ENCODE measurements at places on chromosomes 12 and 14.

GRCh38 chr14:100564512-100564911, 22.7 kb downstream of the BEGAIN start:
- no peak for DNase-seq

GRCh38 chr12:57367121-57367520, 63.7 kb downstream of the R3HDM2 start:
- DNase-seq = no peak

GRCh38 chr14:54653712-54654469, 87.0 kb downstream of the SAMD4A start:
- no peak for DNase-seq

GRCh38 chr14:95504135-95505029, 12.1 kb downstream of the SYNE3 start:
- DNase-seq = no peak

- peak; percentile 89 for DNase-seq
These were observed 25.0 kb downstream of the SH2B3 start for GRCh38 chr12:111430433-111431353.

DNA sequence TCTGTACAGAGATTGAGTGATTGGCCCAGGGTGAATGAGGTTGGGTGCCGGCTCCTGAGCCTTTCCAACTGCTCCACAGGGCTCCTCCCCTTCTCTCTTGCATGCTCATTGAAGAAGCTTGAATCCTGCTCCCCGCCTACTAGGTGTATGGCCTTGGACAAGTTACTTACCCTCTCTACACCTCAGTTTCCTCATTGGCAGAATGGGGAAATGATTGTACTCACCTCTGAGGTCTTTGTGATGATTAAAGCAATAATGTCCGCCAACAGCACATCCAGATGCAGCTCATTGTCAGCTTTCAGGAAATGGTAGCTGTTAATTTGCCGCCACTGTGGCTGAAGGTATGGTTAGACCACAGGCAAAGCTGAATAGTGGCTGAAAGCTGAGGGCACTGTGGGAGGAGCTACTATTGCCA, 174.1 kb downstream of the CRADD start:
- DNase-seq = peak; percentile 38

GRCh38 chr14:104788161-104788818, 7.3 kb downstream of the AKT1 start:
- no peak for DNase-seq

- no peak for DNase-seq
These were observed 37.5 kb upstream of the SLC2A3 start for GRCh38 chr12:7973457-7973825.

GRCh38 chr14:24783791-24784190, 149.8 kb upstream of the GZMB start:
- no peak for DNase-seq

- no peak for DNase-seq
These were observed 447.4 kb downstream of the AEBP2 start for GRCh38 chr12:19886639-19887064.

GRCh38 chr12:11837216-11837934, 187.9 kb downstream of the ETV6 start:
- no peak for DNase-seq

DNA sequence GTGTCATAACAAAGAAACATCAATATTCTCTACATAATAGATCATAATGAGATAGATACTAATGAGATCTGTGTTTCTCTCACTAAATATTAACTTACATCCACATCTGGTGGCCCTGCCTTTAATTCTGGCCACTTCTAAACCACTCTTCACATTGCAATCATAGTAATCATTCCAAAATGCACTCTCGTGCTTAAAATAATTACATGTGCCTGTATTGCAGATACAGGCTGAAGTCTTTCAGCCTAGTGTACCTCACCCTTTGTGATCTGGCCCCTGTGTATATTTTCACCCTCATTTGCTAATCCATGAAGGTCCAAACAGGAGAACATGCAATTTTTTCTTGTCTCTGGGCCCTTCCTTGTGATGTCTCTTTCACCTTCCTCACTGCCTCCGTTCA, 108.0 kb downstream of the LIN7A start:
- no peak for DNase-seq

GRCh38 chr12:42284157-42284556, 41.7 kb downstream of the ZCRB1 start:
- DNase-seq = no peak

GRCh38 chr12:45183246-45183645, 32.6 kb upstream of the ANO6 start:
- DNase-seq = no peak

- DNase-seq = no peak
These were observed 16.3 kb downstream of the RTRAF start for GRCh38 chr14:52005625-52006024.

DNA sequence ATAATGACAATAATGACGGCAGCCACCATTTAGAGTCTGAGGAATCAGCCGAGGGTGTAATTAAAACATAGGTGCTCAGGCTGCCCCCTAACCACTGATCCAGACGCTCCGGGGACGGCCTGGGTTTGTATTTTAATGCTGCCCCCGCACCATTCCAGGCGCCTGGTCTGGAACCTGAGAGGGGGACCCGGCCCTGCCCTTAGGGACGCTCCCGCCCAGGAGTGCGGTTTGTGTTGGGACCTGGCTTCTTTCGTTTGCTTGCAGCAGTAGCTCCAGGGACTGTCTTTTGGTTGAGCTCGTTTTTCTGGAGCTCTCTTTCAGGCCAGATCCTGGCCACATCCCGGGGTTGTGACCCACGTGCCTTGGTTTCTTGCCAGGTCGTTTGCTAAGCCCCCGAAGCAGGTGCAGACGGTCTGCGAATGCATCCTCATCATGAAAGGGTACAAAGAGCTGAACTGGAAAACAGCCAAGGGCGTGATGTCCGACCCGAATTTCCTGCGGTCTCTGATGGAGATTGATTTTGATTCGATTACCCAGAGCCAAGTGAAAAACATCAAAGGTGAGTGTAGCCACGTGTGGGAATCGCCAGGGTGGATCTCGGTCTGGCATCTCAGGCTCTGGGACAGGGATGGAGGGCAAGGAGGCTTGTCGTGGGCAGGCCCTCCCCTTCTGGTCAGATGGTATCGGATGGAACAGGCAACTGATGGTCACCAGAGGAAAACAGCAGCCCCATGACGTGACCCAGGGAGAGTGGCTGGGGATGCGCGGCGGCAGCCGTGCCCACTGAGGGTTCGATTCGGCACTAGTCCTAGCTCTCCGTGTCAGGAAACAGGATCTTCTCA, 63.5 kb downstream of the CCDC92 start:
- DNase-seq = no peak

GRCh38 chr14:40983604-40984003, 623.1 kb upstream of the LRFN5 start:
- DNase-seq = no peak

DNA sequence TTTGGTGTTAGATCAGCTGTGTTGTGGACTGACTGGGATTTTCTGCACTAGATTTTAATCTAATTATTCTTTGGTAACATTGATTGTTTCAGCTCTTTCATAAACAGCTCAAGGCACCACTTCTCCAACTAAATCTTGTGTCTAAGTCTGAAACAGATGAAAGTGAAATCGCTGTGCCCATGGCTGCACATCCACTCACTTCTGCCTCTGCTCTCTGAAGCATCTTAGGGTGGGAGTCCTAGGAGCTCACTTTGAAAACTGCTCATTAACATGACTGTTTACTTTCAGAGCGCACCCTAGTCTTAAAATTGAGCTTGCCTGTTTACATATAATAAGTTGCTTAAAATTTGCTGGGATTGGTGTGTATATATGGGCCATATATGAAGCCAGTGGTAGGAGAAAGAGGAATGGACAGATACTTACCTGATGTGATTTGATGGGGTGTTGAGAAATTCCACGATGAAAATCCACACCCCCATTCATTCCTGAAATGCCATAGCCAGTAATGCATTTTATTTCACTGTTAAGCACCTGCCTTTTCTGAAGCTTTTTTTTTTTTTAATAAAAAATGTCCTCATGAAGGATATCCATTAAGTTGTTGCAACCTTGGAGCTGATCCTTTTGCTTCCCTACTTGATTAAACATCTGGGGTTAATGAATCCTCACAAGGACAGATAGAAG, 52.8 kb downstream of the PPFIBP1 start:
- DNase-seq = no peak

DNA sequence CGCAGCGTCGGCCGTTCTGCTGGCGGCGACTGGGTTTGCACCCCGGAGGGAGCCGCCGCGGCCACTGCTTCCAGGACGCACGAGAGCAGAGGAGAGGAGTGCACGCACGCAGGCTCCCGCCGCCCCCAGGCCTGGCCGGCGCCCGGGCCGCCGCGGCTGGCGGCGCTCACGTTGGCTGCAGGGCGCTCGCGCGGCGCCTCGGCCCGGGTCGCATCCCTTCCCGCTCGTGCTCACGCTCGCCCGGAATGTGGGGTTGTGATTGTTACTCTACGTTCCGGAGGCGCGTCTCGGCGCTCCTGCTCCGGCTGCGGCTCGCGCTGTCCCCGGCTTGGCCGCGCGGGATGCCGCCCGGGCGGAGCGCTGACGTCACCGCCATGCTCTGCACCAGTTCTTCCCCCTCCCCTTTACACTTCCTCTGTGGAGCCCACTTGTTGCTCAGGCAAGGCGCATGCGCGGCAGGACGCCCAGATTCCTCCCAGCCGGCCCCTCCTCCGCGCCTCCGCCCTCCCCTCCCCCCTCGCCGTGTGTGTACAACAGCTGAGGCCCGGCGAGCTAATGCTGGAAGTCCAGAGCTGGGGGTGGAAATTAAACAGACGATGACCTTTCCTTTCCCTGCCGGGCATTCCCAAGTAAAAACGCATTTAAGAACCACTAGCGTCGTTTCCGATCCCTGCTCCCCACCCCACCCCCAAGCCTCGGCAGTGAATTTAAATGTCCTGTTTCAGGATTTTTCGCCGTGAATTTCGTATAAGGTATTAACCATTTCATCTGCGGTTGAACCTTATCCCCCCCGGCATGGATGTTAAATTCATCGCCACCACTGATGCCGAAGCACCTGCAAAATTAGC, at the start of gene IRF2BPL:
Gene IRF2BPL, minus strand, starts transcription at position 325 of the 848 bp plus-strand sequence. CDS start 916 bp downstream, outside the sequence.
- DNase-seq = peak; percentile 96

Data from CD4-positive, alpha-beta T cell treated with Interleukin-4 for 1 hour (primary cell).